ENCODE measurements at places on chromosomes 11 and 22.
A peak's percentile ranks its signal among the peaks of the same experiment; 100 is the strongest.

DNA sequence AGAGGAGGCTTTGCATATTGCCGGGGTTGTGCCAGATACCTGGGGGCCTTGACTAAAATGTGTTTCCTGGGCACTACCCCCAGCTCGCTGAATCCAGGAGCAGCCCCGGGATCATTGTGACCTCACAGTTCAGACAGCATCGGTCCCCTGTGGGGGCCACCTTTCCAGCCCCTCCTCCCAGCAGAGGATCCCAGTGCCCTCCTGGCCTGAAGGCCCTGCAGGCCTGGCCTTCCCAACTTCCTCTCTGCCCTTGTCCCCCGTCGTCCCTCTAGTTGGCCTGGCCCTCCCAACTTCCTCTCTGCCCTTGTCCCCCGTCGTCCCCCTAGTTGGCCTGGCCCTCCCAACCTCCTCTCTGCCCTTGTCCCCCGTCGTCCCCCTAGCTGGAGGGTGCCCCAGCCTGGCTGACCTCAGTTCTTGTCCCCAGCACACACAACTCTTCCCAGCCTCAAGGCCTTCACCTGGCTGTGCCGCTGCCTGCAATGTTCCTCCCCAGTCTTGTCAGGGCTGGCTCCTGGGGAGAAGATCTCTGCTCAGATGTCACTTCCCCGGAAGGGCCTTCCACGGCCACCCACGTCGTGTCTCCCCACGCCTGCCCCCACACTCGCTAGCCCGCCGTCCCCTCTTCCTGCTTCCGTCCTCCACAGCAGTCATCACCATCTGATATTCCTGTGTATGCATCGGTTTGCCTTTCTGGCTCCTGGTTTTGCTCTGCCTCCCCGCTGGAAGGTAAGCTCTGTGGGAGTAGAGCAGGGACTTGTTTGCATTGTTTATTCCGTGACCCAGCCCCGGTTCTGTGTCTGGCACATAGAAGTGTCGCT is 12.6 kb upstream of the ANO1 start:
- DNase-seq: no peak

DNA sequence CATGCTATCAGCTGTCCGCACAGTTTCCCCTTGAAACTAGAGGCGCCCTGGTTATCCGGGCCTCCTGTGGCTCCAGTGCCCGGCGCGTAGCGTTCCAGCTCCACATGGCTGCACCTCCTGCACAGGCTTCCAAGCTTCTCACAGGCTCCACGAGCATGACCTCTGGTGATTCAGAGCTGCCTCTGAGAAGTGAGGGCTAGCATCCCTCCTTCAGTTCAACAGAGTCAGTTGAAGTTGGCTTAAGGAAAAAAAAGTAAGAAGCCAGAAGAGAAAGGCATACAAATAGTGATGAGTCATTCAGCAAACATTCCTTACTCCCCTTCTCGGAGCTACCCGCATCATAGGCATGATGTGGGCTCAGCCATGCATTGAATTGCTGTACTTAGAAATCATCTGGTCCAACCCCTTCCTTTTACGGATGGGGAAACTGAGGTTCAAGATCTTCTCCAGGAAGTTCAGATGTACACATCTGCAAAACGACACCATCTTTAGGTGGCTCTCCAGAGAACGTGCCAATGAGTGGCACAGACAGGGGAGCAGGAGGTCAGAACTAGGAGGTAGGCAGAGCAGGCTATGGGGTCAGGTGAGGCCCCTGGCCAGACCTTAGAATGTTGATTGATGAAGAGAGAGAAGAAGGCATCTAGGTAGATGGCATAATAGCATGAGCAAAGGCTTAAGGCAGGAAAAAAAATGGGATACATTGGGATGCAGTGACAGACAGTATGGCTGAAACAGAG is 216.3 kb upstream of the TBCEL start:
- no peak for DNase-seq

DNA sequence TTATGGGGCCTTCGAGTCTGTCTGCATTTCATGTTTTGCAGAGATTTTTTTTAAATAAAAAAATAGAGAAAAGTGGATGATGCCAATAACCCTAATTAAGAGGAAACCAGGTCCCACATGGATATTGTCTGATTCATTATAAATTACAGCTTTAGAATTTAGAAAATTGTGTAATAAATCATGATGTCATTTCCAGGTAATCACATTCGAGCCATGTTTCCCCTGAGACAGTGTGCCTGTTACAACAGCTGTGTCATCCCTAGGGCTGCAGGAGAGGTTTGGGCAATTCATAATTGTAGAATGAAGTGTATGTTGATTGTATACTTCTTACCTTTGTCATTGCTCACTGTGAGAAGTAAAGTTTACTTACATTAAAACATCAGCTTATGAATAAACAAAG is 38.3 kb downstream of the NCAM1 start:
- no peak for DNase-seq

GRCh38 chr22:36365020-36365411 is 22.8 kb downstream of the MYH9 start:
- peak; percentile 52 for DNase-seq

DNA sequence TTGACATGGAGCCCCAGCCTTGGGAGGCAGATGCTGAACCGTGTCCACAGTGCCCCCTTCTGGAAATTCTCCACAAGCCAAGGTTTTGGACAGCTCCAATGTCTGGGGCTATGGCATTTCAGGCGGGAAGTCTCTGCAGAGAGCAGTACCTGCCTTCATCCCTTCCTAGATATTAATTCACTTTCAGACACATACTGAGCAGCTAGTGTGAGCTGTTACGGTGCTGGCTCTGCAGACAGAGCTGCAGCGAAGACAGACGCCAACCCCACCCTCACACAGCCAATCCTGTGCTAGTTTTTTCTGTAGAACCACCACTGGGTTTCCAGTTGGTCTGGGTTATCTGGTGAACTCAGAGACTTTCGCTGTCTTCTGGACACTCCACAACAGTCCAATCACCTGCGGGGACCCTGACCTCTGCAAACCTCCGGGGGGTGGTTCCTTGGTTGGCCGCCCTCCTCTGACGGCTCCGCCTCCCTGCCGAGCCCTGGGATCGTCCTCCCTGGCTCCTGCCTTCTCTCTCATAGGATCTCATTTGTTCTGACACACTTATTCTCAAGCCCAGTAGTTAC is 9.1 kb downstream of the LMF2 start:
- DNase-seq: no peak

DNA sequence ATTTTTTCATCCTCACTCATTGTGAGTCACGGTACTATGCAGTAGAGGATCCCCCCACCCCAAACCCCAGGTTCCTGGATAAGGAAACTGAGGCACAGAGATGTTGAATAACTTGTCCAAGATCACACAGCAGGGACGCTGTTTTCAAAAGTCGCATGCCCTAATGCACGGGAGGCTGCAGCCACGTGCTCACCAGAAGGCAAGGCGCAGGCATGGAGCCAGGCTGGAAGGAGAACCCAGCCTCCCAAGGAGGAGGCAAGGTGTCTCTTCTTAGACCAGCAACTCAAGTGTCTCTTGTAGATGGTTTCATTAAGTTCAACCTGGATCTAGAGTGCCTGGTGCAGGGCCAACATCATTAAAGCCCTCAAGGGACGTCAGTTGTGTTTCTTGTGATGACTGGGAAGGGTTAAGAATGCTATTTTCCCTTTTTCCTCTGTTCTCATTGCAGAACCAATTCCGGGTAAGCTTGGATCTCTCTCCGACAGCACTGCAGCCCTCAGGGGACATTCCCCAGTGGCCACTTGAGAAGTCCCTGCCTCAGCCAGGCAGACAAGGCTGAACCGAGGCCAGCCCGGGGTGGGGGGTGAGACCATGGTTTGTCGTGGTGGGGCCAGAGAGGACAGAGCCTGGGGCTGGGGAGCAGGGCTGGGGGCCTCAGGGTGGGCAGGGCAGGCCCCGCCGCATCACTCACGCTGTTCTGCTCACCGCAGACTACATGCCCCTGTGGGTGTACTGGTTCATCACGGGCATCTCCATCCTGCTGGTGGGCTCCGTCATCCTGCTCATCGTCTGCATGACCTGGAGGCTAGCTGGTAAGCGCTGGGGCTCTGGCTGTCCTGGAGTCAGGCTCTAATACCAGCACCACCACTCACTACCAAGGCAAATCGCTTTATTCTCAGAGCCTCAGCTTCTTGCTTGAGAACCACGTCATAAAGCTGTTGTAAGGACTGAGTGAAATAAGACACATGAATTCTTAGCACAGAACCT is 15.7 kb downstream of the TMEM121B start:
- DNase-seq: no peak

GRCh38 chr11:116193321-116194131 is 579.3 kb downstream of the BUD13 start:
- no peak for DNase-seq

- DNase-seq: no peak
Observed at GRCh38 chr11:83613767-83614121, 327.6 kb upstream of the CCDC90B start.

DNA sequence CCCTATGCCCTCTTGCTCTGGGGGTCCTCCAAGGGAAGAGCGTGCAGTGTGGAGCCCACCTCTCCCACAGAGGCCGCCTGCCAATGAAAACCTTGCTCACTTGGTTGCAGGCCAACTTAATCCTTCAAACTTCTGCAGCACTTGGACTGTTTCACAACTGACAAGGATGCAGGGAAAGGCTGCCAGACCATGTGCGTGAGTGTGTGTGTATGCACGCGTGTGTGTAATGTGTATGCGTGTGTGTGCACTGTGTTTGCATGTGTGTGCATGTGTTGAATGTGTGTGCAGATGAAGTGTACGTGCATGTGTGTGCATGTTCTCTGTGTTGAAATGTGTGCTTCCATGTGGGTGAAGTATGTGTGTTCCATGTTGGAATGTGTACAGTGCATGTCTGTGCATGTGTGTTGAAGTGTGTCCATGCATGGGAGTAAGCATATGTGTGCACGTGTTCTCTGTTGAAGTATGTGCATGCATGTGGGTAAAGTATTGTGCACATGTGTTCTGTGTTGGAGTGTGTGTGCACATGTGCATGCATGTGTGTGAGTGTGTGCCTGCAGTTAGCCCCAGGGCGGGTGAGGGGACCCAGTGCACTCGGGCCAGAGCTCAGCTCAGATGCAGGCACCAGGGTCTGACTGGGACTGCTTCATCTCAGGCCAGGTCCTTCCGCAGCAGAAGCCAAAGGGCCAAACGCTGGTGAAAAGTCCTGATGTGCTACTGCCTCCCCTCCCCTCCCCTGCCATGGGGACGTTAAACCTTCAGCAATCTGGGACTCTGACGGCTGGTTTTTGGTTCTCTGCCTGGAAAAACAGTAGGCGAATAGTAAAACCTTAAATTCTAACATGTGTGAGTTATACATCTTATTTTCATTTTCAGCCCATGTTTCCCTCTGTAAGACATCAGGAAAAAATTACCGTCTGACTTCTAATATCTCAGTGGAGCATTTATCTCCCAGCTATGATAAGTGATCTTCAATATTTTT is 72.0 kb downstream of the FLI1 start:
- DNase-seq: no peak

DNA sequence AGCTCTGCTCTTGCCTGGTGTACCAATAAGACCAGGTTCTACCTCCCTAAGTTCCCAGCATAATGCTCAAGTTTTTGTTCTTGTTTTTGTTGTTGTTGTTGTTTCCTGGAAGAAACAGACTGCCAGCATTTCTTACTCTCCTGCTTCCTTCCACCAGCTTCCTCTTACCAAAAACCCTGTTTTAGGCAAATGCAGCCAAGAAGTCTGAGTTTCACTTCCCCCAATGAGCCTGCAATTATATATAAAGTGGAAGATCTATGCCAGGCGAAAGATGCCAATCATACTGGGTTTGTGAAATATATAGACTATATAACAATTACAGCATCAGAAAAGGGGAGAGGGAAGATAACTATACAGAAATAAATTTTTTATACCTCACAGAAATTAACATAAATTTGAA is 931.5 kb upstream of the FAT3 start:
- no peak for DNase-seq

- DNase-seq: no peak
Observed at GRCh38 chr11:82082976-82083375, 650.7 kb downstream of the FAM181B start.

Measured in activated naive CD4-positive, alpha-beta T cell (primary cell).